ENCODE measurements at places on chromosomes 3 and 15.

DNA sequence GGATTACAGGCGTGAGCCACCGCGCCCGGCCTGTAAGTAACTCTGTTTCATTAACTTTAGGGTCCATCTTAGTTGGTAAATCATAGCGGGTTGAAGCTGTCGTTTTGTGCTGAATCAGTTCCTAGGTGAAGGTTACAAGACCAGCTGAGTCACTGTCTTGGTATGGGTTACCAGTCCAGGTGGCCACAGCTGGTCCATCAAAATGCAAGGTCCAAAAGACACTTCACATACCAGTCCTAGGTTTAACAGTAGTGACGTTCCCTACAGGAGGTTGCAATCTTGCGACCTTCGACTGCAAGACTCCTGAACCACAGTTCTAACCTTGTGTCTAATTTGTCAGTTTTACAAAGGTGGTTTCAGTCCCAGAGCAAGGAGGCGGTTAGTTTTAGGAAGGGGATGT lies 160.1 kb upstream of the ATP10A start:
- DNase-seq = no peak

DNA sequence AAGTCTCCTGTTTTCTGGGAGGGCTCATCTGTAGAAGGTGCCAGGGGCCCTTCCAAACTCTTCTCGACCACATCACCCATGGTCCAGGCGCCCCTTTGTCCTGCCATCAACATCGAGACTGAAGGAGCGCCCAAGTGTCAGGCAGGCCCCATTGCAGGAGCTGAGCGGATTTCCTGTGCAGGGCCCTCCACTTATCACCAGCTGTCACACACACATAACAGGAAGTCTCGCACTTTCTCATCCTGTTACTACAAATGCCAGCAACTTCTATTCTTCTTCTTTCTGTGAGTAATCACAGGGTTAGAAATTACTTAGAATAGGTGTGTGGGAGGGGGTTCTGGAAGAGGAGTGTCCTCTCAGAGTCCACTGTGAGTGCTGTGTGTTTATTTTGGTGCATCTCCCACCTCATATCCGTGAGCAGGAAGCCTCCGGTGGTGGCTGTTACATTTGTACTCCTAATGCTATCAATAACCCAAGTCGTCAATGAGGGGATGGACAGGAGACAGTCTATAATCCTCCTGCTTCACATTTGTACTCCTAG lies at the start of gene KLHL6:
TSS of gene KLHL6 (minus strand) at position 166 of the 541 bp plus-strand sequence. CDS start at position 113, 53 bp downstream.
- peak; percentile 57 for DNase-seq

GRCh38 chr3:16124636-16125035 lies 49.8 kb upstream of the GALNT15 start:
- no peak for DNase-seq

DNA sequence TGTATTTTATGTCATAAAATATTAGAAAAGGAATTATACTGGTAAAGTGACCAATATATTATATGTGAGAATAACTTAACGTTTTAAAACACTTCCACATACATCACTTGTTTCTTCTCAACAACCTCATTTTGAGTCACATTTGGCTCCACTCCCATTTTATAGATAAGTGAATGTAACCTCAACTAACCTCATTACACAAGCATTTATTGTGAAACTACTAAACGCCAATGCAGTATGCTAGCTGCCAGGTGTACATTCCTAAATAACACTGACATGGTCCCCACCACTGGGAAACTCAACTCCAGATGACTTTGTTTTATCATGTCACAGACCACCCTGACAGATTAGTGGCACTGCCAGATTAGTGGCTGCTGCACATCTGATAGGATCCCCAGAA lies 249.7 kb upstream of the CNTN4 start:
- DNase-seq = no peak

GRCh38 chr3:27800261-27800660 lies 78.1 kb upstream of the EOMES start:
- no peak for DNase-seq

DNA sequence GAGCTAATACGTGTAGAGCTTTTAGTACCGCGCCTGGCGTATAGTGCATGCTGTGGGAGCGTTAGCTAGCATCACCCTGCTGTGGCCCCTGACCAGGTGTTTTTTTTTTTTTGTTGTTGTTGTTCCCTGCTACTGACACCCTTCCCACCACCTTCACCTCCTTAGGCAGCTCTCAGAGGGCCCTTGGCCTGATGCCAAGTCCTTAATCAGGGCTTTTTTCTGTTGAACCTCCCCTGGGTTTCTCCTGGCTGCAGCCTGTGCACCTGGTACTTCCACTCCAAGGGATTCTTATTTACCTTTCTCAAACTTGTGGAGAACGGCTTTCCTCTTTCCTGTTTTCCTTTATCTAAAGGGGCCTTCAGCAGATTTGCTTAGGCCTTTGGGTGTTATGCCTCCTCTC lies 53.3 kb downstream of the SLC7A14 start:
- no peak for DNase-seq

- no peak for DNase-seq
Measured at GRCh38 chr3:124800511-124801258, 70.4 kb downstream of the UMPS start.

DNA sequence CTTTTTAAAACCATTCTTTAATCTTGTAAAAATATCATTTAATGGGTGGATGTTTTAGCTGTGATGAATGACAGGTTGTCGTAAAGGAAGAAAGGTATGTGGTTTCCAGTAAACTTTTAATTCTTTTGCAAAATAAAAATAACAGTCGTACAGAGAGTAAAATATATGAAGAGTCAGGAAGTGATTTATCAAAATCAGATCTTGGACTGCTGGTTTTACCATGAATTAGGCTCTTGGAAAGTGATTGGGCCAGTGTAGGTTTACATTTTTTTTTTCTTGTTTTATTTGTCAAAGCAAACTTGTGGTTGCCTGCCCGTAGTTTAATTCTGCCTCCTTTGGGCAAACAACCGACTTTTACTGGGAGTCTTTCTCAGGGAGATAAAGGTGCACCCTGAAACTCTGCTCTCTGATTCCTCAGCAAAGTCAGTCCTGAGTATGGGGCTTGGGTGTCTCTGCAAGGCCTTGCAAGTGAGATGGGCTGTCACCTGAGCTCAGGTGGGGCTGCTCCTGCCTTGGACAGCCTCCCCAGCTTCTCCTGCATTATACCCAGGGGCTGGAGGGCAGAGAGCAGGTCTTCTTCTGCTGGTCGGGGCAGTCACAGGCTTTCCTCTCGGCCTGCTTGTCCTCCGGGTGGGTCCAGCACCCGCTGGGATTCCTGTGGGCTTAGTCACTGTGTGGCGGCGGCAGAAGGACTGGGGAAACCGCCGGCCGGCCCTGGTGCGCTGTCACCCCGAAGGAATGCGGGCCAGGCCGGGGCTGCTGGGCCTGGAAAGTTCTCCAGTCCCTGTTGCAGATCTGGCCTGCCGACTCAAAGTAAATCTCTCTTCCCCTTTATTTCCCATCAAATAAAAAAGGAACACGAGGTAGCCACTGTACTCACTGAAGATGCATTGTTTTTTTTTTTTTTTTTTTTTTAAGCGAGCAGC lies 79.0 kb downstream of the IGF1R start:
- no peak for DNase-seq
